ENCODE measurements at places on chromosomes 2 and 18.

GRCh38 chr2:36459725-36460137, 104.2 kb downstream of the CRIM1 start:
- DNase-seq: no peak

DNA sequence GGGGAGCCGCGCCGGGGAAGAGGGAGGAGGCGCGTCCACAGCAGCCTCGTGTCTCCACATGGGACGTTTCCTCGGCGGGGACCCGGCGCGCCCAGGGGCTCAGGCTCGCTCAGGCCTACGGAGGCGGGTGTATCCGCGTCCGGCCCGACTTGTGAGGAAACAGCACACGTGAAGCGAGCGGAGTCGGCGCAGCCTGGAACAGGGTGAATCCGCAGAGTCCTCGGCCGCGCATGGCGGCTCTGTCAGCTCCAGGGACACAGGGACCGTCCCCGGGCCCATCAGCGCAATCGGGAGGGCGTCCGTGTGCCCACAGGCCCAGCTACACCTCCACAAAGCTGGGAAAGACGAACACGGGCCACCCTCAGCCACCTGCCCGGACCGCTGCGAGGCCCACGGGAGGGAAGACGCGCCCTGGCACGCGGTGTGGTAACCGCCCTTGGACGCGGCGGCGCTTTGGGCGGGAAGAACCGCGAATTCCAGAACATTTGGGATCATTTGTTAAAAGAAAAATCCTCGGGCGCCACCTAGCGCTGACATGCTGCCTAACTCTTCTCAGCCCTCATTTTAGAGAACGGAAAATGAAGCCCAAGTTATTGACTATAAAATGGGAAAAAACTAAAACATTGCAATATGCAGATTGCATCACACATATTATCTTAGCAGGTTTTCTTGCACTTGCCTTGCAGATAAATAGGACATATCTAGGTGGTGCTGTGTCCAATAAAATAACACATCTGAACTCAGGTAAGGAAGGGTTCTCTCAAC, 40.4 kb downstream of the TMEM18 start:
- DNase-seq: no peak

- DNase-seq: no peak
Observed at GRCh38 chr2:69382547-69382946, 4.5 kb downstream of the GFPT1 start.

DNA sequence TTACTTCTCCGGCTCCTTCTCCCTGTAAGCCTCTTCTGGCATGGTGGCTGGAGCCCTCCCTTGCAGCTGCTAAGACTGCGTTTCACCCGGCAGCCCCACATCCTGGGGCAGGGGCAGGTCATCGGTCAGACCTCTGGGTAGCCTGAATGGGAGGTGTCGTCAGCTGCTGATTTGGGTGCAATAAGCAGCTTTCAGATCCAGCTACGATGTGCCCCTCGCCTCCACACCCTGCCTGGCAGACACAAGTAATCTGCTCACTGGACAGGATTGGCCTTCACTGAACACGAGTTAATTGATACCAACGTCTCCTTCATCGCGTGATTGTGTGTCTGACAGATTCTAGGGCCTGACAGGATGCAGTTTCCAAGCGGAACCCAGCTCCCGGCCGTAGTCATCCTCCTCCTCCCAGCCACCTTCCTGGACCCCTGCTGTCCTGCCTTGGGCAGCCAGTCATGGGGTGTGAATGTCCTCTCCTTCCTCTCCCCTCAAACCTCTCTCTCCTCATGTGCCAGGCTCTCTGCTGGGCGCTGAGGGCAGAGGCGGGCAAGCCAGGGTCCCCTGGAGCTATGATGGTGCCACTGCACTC, 18.9 kb upstream of the PDIA6 start:
- no peak for DNase-seq

DNA sequence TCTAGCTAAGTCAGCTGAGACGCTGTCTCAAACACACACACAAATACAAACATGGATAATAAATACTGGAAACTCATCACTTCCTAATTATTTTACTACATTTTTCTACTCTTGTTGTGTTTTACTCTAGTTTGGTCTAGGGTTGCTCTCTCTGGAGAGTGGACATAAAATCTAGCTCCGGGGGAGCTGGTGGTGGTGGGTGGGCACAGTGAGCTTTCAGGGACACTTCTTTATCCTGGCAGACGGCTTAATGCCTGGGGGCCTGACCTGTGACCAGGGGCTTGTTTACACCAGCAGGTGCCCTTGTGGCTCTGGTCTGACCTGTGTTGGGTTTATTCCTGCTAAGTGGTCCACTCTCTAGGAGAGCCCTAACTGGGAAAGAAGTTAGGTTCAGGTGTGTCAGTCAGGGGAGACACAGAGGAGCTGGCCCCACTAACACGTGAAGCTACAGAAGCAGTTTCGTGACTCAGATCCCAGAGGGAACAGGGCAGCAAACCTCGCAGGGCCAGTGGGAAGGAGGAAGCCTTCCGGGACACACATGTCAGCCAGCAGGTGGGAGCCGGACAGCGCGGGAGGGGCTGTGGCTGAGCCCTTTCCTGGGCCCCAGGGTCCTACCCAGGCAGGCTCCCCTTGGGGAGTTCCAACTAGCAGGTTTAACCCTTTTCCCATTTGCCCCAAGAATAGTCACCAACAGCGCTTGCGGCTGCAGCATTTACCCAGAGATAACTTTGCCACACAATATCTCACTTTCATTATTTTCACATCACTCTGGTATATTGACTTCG, 22.5 kb upstream of the BOK start:
- no peak for DNase-seq

- no peak for DNase-seq
Observed at GRCh38 chr18:69982417-69982816, 34.7 kb upstream of the CD226 start.

GRCh38 chr18:35694808-35695207, 113.3 kb downstream of the GALNT1 start:
- no peak for DNase-seq

DNA sequence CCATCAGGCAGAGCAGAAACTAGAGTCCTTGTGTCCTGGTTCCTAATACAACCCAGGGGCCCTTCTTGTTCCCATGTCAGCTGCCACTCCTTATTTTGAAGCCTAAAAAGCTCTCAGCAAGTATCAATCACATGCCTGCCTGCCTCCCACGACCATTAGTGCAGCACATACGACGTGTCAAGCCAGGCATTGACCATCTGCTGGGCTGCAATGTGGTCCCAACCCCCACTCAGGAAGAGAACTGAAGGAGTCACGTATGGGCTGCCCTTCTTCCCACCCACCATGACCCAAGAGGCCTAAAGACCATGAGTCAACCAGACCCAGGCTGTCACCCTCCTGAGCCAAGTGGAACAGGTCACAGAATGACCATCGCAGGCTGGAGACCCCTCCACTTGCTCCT, 98.8 kb downstream of the KLHL29 start:
- DNase-seq: no peak

DNA sequence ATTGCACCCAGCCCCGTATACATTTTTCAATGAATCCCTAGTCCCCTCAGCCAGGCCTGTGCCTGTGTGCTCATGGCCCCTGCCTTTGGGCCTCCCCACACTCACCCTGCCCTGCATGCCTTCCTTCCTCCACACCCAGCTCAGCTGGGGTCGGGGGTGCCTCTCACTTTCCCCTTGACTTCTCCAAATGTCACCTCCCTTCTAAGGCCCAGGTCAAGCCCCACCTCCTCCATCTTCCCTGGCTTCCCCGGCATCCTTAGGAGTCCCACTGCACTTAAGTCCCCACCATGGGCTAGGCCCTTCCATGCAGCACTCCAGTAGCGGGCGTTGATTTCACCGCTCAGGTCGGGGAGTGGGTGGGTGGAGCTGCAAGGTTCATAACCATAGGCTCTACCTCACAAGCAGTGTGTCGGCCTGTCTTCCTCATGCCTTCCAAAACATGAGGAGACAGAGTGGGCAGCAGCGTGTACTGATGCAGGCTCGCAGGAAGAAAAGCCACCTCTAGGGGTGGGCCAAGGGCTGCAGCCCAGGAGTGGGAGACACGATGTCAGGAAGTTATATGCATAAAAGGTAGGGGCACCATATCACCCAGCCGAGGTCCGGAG, 47.7 kb downstream of the DNMT3A start:
- DNase-seq: no peak

DNA sequence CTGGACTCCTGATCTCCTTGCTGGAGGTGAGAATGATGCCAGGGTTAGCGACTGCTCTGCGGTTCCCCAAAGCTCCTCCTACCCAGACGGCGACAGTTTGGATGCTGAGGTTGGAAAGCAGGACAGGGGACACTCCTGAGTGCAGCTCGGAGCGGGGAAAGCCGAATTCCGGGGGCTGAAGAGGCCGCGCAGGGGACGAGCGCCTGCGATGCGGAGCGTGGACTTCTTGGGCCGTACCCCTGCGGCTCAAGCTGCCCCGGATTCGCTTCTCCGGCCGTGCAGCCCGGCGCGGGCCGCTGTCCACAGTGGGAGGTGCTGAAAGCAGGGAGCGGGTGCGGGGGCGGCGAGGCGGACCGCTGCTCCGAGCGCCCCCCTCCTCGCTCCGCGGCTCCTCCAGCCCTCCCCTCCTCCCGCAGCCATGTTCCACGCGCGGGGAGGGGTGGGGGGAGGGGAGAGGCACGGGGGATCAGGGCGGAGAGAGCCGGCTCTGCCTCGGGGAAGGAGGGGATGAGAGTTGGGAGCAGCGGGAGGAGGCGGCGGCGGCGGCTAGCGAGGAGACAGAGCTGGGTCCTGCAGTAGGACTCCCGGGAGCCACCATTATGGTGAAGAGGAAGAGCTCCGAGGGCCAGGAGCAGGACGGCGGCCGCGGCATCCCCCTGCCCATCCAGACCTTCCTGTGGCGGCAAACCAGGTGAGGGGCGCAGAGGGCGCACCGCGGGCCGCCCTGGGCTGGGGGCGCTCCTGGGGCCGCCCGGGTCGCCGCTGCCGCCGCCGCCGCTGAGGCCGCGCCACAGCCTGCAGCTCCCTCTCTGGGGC, at the start of gene UNC80:
Gene UNC80, plus strand, starts transcription at position 359 of the 816 bp plus-strand sequence. Its CDS starts 241 bp downstream, at position 600.
- DNase-seq: no peak

DNA sequence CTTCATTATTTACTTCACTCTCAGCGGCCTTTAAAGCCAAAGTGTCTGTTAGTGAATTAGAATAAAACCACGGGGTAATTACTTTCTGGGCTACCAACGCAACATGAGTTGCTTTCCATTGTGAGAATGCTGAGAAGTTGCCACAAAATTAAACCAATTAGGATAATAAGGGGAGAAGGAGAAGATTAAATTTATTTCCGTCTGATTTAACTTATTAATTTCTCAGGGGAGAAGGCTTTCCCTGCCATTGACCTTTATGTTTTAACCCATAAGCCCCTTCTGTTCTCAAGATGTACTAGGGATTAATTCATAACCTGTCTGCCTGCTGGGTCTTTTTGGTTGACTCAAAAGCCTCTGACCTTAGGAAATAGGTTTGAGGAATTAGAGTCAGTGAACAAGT, 42.3 kb upstream of the IGFBP5 start:
- no peak for DNase-seq

DNA sequence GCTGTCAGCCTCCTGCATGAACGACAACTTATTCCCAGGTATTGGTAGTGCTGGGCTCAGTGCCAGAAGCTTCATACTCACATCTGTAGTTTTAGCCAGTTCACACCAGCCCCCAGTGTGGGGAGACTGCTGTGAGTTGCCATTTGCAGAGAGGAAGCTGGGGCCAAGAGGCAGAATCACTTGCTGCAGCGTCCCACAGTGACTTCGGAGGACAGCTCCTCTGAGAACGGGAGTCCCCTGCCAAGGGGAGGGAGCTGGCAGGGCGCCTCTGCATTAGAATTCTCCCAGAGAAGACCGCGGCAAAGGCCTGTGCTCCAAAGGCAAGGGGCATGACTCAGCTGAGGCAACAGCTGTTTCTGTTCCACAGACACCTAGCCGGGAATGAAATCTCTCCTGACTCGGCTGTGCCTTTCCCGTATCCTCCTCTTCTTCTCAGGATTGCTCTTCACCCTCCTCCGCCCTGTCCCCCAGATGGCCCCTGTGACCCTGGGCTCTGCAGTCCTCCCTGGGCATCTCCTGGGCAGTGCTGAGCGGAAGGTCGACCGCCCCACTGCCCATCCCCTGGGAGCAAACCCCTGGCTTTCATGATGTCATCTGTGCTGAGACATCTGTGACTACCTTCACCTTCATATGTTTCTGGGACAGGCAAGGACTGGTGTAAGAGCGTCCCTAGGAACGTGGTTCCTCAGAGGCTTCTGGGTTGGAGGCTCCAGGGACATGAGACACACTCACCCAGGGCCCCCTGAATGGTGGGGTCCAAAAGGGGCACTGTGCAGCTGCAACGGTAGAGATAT, 18.0 kb downstream of the MAL start:
- no peak for DNase-seq

- DNase-seq: no peak
Observed at GRCh38 chr2:19195661-19196060, 162.8 kb downstream of the OSR1 start.

- DNase-seq: no peak
Observed at GRCh38 chr18:8522756-8523155, 86.5 kb upstream of the RAB12 start.

GRCh38 chr2:239394346-239394945, 6.4 kb downstream of the HDAC4 start:
- no peak for DNase-seq

DNA sequence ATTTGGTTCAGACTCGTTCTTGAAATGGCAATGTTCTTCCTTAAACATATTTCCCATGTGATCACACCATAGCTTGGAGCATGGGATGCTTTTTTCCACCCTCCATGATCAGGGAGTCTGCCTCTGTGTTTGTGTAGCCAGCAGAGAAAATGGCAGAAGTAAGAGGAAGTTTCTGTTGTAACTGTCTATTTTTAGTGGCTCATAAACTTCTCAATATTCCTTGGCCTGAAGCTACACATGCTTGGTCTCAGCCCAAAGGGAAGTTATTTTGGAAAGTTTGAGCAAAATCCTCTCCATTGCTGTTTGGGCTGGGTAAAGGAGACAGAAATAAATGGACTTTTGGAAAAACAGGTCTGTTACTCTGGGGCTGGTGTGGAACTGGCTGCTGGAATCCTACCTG, 33.4 kb upstream of the ITGA6 start:
- no peak for DNase-seq

DNA sequence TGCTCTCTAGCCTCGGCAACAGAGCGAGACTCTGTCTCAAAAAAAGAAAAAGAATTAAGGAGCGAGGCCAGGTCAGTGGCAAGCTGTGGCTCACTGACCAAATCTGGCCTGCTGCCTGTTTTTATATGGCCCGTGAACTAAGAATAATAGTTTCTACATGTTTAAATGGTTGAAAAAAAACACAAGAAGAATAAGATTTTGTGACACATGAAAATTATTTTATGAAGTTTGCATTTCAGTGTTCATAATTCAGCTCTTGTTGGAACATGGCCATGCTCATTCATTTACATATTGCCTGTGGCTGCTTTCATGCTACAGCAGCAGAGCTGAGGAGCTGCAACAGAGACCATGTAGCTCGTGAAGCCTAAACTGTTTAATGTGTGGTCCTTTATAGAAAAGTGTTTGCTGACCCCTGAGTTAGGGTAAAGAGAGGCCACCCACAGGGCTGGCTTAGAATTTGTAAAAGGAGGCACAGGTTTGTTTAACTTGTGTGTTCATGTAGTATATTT, 59.5 kb downstream of the MFSD6 start:
- DNase-seq: no peak

DNA sequence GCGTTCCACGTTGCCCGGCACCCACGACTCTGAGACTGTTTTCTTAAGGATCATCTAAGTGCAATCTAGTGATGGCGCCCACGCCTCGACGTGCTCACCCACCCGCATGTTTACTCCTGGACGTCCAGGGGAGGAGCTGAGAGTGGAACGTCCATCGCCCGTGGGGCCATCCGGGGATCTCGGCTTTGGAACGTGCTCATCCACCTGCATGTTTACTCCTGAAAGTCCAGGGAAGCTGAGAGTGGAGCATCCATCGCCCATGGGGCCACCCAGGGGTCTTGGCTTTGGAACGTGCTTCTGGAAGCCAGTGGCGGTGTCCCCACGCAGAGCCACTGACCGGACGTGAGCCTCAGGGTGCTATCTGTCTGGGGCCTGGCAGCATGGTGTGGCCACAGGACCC, 45.6 kb upstream of the SALL3 start:
- DNase-seq: no peak

Measured in activated CD8-positive, alpha-beta memory T cell treated with anti-CD3 and anti-CD28 coated beads for 48 hours (primary cell).